H1 (cell line): ENCODE measurements at places on chromosomes 16 and 17.

DNA sequence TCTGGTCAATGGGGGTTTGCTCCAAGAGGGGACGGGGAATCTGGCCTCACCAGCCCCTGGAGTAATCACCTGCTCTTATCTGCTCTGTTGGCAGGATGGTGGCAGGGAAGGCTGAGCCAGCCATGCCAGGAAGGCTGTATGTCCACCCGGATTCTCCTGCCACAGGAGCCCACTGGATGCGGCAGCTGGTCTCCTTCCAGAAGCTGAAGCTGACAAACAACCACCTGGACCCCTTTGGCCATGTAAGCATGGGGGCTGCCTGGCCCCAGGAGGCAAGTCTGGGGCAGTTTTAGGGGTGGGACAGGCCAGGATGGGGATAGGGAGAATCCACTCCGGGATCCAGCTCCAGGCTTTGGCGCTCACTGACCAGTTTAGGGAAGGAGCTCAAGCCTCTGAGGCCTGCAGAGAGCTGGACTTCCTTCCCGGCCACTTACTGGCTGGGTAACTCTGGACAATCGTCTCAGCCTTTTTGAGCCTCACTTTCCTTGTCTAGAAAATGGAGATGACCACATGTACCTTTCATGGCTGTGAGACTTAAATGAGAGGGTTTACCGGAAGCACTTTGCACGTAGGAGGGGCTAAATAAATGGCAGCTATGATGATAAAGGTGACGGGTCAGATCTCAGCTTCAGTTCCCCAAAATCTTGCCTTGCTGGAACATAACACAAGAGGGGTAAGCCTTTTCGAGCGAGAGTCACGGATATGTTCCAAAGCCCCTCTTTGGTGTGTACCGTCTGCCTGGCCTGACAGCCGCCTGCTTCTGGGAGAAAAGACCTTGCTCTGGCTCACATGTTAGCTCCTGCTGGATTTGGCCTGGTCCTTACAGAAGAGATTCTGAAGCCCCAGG lies 15.4 kb downstream of the TBX4 start:
- no peak for DNase-seq

DNA sequence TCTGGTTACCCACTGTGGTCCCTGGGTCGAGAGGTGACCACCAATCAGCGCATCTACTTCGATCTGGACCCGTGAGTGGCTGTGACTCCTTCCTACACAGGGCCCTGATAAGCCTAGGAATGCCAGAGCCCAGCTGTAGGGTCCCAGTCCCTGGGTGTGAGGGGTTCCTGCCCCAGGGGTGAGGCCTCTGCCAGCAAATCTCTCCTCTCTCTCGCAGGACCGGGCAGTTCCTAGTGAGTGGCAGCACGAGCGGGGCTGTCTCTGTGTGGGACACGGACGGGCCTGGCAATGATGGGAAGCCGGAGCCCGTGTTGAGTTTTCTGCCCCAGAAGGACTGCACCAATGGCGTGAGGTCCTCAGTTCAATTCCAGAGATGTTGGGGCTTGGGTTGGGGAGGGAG lies 2.2 kb upstream of the EFNB3 start:
- DNase-seq: no peak

DNA sequence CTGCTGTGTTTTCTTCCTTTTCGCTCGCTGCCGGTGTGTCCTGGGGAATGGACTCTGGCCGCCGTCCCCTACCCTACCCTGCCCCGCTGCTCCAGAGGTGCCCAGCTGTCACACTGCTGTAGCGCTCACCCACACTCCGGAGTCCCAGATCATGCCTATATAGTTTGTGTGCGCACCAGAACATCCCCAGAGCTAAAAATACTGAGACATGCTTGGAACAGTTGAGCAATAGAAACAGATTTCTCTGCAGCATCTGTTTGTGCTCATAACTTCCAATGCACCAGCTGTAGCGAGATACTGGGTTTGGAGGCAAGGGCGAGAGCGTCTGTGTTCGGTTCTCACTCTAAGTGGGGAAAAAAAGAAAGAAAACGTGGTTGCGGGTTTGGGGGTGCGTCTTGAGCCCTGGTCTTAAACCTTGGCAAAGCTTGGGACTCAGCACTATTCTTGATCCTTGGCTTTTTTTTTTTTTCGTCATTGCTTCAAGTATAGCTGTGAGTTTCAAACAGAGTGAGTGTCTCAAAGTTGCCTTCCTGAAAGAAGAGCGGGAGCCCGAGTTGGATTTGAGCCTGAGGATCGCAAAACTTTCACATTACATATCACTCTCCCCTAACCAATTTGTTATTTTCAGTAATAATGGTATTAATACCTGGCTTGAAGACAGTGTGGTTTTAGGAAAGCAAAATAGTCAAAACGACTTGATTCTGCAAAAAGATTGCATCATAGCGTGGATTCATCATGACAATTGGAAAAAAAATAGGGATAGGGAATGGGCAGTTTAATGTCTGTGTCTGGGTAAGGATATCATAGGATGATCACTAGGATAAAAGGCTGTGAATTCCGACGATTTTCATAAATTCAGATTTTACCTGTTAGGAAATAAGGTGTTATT lies 621 bp downstream of the KCNJ2 start:
- no peak for DNase-seq

DNA sequence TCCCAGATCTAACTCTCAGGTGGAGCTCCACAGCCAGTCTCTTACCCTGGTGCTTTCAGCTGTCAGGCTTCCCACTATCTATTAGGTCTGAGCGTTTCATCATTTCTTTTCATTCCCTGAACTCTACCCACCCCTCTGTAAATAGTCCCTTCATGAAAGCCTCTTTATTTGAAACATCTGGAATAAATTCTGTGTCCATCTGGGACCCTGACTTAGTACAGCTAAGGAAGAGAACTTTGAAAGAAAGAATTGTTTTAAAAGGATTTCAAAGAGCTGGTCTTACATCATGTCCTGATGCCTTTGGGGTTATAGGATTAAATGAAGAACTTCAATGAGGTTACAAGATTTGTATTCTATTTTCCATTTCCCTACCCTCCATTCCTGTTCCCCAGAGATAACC lies 388.5 kb upstream of the CA10 start:
- DNase-seq: no peak

GRCh38 chr17:39623356-39623950 lies 3.3 kb upstream of the PPP1R1B start:
- peak; percentile 99 for DNase-seq

DNA sequence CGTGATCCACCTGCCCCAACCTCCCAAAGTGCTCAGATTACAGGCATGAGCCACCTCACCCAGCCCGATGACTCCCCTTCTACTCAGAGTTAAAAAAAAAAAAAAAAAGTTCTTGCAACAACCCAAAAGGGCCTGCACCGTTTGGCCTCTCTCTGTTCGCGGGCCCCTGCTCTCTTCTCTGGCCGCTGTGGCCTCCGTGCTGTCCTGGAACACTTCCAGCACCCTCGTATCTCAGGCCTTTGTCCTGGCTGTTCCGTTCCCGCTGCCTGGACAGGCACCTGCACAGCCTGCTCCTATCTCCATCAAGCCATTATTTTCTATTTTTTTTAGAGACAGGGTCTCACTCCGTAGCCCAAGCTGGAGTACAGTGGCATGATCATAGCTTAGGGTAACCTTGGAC lies 10.8 kb downstream of the MYO1C start:
- no peak for DNase-seq

DNA sequence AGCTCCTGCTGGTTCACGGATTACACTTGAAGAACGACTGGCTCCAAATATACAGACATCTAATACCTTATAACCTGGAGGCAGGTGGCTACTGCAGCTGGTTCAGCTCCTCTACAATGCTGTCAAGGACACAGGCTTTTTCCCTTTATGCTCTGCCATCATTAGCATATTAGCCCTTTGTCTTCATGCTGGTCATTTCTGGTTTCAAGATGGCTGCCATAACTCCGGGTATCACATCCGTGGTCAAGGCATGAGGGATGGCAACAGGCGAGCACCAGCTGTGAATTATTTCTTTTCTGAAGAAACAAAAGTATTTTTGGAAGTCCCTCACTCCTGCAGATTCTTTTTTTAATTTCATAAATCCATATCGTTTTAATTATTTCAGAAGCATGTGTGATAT lies 124.3 kb upstream of the MED13 start:
- no peak for DNase-seq

DNA sequence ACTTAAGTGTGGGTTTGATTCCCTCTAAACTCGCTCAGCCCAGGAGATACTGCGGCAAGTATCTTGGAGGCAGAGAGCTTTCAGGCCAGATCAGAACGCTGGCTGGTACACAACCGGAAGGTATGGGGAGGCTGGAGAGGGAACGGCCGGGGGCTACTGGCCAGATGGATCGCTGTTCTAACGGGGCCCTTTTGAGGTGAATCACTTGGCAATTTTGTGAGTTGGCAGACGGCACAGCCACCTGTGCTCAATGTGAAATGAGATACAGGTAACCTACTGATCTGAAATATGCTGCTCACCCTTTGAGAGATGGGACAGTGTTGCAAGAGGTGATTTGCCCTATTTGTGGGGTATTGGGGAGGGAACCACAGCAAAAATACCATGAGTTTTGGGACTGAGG lies 622.9 kb upstream of the RBFOX1 start:
- DNase-seq: no peak

- DNase-seq: no peak
These were observed 5.5 kb downstream of the GAS2L2 start for GRCh38 chr17:35747540-35748017.

DNA sequence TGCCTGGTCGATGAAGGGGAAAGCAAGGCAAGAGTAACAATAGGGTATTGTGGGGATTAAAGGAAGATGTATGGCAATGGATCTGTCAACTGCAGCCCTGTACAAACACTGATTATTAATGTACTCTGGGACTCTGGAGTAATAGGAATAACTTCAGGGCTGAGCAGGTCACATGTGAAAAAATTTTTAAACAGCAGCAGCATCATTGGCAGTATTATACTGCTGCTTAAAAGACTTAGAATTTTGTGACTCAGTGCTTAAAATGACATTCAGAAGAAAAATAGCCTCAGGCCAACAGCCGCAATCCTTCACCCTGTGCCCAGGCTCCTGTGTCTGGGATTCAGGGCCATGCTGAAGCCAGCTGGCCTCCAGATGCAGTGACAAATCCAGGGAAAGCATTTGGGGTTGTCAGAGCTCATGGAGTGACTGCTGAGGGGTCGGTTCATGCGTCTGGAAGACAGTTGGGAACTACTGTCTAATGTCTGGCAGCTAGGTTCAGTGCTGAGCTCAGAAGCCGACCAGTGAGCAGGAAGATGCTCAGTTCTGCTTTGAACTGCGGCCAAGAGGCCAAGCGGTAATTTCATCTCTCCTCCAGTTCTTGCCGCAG lies 22.2 kb downstream of the TEX2 start:
- DNase-seq: no peak

GRCh38 chr17:10022416-10022815 lies 117.3 kb upstream of the RCVRN start:
- no peak for DNase-seq

DNA sequence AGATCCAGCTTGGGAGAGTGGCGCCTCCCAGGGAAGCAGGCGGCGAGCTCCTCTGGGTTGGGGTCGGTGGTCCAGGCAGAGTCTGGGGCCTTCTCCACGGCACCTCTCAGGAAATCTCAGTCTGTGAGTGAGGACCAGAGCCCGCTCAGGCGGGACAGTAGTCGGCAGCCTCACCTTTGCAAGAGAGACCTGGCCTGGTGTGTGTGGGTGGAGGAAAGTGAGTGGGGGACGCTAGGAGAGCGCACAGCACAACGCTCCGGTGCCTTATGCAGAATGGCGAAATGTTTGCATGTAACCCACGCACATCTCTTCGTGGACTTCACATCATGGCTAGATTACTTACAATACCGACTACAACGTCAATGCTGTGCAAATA lies 2.2 kb downstream of the AHSP start:
- DNase-seq: no peak

DNA sequence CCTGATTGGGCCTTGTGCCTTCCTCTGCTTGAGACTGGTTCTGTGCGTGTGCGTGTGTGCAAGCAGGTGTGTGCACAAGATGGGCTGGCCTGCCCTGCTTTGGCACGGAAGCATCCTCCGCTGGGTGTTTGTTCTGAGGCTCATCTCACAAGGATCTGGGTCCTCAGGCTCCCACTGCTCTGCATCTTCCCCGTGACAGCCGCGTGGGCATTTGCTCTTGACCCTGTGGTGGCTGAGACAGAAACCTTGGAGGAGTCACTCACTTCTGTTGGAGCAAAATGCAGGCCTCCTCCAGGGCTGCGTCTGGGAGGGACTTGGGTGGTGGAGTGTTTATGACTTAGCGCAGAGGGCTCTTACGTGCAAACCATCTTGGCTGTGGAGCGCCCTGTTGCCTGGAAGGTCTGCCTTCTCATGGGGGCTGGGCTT lies 119.2 kb downstream of the RPTOR start:
- DNase-seq: no peak

DNA sequence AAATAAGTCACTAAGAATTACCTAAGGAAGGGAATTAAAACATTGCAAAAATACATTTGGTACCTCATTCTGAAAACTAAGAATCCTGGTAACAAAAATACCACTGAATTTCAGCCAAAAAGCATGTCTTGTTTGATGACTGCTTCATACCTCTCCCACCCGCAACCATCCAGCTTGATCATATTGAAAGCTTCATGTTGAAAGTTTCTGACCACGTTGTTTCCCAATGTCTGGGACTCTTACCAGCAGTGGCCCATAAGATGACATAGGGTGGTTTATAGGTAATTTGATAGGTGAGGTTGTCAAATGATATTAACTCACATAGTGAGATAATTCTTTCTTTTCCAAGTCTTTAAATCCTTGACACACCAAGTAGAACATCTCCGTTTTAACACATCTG lies 139.3 kb downstream of the CDH11 start:
- no peak for DNase-seq

DNA sequence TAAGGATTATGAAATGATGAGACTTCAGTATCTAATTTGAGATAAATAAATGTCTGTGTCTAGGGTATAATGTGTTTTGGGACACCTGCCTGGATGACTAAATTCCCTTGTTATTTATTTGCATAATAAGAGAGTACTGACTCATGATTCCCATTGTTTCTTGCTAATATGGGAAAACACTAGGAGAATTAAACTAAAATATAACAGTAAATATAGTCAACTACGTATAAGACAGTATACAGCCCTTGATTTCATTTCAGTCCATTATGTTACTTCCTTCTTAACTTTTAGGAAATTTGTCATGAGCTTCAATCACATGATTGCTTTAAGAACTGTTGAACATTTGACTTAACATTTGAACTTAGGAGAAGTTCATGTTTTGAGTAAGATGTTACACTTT lies 62.4 kb downstream of the VMP1 start:
- no peak for DNase-seq

DNA sequence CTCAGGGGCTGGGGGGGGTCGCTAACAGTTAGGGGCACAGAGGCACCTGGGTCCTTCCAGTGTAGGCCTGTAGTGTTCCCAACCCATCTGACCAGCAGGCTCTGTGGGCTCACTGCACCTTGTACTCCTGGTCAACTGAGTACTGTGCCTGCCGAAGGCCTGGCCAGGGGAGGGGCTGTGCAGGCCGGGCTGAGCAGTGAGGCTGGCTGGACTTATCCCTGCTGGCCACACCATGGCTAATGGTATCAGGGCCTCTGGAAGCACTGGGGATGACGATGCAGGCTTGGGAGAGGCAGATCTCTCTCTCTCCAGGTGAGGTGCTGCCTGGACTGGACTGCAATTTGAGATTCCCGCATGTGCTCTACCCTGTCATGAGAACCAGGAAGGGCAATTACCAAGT lies 58.9 kb upstream of the SDK2 start:
- DNase-seq: no peak

GRCh38 chr17:373613-374230 lies 21.1 kb upstream of the RPH3AL start:
- DNase-seq: no peak

- no peak for DNase-seq
These were observed 863 bp downstream of the ADCY9 start for GRCh38 chr16:4115209-4115948.

- no peak for DNase-seq
These were observed 104.5 kb upstream of the AXIN2 start for GRCh38 chr17:65665966-65666365.
